ENCODE measurements at places on chromosomes 2 and 18.

DNA sequence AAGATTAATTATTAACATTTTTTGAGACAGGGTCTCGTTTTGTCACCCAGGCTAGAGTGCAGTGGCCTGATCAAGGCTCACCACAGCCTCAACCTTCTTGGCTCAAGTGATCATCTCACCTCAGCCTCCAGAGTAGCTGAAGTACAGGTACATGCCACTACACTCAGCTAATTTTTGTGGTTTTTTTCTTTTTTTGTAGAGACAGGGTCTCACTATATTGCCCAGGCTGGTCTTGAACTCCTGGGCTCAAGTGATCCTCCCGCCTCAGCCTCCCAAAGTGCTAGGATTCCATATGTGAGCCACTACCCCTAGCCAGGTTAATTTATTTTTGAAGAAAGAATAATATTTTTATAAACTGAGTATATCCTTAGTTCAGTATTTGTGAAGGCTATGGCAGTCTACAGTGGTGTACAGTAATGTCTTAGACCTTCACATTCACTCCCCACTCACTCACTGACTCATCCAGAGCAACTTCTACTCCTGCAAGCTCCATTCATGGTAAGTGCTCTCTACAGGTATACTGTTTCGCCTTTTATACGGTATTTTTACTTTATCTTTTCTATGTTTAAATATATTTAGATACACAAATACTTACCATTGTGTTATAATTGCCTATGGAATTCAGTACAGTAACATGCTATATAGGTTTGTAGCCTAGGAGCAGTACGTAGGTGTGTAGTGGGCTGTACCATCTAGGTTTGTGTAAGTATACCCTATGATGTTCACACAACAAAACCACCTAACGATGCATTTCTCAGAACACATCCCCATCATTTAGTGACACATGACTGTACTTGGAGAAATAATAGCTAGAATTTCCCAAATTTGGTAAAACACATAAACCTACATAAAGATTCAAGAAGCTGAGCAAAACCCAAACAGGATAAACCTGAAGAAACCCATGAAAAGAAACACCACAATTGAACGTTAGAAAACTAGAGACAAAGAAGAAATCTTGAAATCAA, 38.6 kb downstream of the MGAT4A start:
- DNase-seq: no peak

DNA sequence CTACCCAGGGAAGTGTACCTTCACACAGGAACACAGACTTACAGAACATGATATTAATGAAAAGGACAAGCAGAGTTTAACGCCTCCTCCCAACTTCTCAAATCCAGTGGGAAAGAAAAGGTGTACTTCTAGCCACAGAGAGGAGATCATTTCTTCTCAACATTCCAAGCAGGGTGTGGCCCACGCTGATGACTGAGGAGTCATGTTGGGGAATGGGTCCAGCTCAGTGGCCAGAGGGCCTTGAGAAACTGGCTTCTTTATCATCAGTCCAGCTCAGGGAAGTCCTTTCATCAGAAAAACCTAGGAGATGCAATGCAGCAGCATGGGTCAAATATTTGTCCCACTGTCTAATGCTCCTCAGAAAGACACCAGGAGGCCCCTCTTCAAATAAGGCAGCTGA, 63.0 kb downstream of the RBM43 start:
- no peak for DNase-seq

DNA sequence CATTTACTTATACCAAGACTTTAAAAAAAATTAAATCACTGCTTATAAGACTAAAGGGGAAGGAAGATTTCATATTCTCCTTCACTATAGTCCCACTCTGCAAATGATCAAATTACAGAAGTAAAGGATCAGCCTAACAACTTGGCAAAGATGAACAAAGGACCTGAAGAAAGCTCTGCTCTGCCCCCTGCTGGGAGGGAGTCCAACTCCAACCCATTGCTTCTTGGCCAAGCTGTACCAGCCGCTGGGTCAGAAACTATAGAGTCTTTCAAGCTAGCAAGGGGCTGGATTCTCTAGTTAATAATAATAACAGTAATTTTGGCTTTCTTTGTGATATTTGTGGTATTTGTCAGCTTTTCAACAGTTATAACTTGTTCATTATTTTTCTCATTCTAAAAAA, 927.0 kb upstream of the CRIM1 start:
- DNase-seq: peak; percentile 1

DNA sequence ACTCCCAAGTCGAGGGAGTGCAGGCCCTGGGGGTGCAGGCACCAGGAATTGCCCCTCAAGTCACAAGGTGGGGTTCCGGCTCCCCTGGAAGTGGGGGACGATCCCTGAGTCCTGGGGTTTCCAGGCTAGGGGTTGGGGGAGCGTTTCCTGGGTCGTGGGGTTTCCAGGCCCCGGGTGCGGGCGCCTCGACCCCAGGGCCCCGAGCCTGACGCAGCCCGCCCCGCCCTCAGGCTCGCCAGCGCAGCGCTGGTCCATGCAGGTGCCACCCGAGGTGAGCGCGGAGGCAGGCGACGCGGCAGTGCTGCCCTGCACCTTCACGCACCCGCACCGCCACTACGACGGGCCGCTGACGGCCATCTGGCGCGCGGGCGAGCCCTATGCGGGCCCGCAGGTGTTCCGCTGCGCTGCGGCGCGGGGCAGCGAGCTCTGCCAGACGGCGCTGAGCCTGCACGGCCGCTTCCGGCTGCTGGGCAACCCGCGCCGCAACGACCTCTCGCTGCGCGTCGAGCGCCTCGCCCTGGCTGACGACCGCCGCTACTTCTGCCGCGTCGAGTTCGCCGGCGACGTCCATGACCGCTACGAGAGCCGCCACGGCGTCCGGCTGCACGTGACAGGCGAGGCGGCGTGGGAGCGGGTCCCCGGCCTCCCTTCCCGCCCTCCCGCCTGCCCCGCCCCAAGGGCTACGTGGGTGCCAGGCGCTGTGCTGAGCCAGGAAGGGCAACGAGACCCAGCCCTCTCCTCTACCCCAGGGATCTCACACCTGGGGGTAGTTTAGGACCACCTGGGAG, 12.0 kb downstream of the SIGLEC15 start:
- peak; percentile 34 for DNase-seq

DNA sequence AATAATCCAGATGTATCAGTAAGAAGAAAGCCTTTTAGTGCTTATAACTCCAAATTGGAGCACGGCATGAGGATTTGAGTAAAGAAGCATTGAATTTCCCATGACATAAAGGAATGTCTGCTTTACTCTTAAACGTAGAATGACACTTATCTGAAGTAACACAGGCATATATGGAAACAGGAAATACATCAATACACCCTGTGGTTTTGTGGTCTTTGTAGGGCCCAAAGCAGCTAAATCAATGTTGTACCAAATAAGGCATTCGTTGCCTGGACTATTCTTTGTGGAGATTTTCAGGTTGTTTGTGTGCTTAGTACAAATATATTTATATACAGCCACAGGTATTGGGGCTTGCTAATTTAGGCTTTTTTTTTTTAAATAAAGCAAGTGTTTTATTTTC, 660.5 kb downstream of the LRRTM4 start:
- DNase-seq: no peak

- no peak for DNase-seq
These were observed 40.9 kb downstream of the CENPO start for GRCh38 chr2:24833821-24834732.

Measured in stimulated activated CD4-positive, alpha-beta T cell treated with anti-CD3 and anti-CD28 coated beads, Interleukin-4, amount 100 ng/mL, for 4 hours (primary cell).